ENCODE measurements at places on chromosomes 2 and 18.

- DNase-seq = no peak
Observed at GRCh38 chr2:47869859-47870595, 36.3 kb downstream of the FBXO11 start.

DNA sequence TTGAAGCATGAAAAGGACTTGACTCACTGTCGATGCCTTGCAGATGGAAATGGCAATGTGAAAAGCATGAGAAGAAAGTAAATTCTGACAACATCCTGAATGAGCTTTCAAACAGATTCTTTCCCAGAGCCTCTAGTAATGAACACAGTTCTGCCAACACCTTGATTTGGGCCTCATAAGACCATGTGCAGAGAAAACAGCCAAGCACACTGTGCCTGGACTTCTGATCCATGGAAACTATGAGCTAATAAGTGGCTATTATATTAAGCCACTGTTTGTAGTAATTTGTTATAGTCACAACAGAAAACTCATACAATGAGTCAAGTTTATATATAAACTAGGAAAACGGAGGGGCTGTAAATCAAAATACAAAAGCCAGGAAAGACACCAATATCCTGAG, 477.3 kb downstream of the MBD2 start:
- DNase-seq = no peak

DNA sequence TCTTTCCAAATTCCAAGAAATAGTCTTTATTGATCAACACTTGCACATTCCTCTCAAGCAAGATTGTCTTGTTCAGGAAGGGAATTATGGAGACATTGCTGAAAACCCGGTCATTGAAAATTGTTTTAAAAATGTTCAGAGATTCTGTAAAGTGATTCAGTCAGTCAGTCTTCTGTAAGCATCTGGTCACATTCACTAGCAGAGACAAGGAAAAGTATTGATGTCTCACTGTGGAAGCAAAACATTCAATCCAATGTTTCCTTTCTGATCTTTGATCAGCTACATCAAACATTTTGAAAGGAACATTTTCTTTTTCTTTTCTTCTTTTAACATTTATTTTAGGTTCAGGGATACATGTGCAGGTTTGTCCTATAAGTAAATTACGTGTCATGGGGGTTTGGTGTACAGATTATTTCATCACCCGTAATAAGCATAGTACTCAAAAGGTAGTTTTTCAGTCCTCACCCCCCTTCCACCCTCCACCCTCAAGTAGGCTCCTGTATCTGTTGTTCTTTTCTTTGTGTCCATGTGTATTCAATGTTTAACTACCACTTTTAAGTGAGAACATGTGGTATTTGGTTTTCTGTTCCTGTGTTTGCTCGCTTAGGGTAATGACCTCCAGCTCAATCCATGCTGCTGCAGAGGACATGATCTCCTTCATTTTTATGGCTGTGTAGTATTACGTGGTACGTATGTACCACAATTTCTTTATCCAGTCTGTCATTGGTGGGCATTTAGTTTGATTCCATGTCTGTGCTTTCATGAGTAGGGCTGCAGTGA, 61.2 kb downstream of the CTNNA2 start:
- DNase-seq = no peak

DNA sequence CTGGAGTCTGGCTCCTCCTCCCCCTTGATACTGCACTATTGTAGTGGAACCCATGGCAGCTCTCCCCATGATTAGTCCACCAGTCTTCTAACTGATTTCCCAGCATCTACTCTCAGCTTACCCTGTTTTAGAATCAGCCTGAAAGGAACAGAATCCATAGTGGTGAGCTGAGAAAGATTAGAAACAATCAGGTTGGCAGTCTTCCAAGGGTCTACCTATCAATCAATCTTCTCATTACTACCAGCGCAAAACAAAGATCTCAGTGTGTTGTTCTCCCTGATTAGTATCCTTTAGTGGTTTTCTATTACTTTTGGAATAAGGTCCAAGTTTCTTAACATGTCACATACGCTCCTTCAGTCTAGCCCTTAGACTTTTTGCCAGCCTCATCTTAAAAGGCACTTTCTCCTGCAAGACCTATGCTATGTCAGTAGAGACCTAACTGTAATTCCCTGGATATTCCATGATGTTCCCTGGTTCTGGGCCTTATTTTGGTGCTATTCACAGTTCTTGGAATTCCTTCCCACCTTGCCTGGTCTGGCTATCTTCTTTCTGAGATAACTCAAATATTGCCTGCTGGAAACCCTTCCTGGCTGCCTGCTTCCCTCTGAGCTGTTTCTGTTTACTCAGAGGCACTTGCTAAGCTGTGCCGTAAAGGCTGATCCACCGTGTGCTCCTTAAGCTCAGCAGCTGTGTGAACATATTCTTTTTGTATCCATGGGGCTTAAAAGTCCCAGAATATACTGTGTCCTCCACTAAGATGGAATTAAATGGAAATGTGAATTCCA, 32.6 kb downstream of the LAMA3 start:
- DNase-seq = no peak

DNA sequence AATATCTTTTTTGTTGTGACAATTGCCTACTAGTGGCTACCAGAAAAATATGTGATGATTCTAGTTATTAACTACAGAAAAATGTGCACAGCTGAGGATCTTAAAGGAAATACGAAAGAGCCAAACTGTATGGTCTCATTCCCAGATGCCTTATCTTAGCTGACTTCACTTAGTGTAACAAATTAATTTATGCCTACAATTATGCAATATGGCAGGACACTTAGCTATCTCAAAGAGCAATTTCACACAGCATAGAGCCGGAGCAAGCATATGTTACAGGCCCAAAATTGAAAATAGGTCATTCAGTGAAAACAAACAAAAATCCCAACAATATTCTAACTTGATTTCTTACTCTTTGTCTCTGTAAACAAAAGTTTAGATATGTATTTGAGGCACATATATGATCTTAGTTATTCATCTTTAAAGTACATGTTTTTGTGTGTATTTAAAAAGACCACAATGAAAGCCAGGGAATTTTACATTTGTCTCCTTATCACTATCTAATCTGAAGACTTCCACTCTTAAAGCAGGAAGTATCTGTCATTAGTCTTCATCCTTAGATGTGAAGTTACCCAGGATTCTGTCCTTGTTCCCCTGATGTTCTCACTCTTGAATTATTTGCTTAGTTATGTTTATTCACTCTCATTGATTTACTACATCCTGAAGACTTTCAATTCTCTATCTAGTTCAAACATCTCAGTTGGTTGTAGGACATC, 1579.0 kb upstream of the NXPH2 start:
- DNase-seq = no peak

- DNase-seq = no peak
Observed at GRCh38 chr18:41297740-41298139, 657.3 kb upstream of the PIK3C3 start.

GRCh38 chr2:161190050-161190449, 29.8 kb downstream of the TANK start:
- DNase-seq = no peak

DNA sequence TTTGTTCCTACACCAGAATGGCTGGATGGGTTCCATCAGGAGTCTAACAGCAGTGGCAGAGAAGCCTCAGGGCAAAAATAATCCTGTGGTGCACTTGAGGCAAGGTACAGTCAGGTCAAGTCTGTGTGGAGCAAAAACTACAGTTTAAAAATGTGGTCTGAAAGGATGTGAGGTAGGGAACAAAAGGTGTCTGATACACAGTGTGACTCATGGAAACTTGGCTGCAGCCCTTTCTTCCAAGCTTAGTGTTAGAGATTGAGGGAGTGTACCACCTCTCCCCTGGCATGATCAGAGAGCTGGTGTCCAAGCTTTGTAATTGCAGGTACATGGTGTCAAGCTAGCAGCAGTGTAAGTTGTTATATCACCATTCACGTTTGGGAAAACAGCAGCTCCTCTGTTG, 8.9 kb downstream of the ANKAR start:
- no peak for DNase-seq

- DNase-seq = no peak
Observed at GRCh38 chr2:4873876-4874593, 818.1 kb upstream of the SOX11 start.

GRCh38 chr2:219515874-219516629, 1.8 kb downstream of the ASIC4 start:
- no peak for DNase-seq

DNA sequence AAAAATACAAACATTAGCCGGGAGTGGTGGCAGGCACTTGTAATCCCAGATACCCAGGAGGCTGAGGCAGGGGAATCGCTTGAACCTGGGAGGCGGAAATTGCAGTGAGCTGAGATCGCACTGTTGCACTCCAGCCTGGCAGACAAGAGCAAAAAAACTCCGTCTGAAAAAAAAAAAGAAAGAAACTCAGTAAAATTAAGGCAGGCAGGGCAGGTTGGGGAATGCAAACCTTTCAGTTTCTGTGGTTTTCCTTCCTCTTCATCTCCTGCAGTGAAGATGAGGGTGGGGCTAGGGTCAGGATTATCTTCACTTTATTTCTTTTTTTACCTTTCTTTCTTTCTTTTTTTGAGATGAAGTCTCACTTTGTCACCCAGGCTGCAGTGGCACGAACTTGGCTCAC, 43.2 kb upstream of the PSME4 start:
- no peak for DNase-seq

GRCh38 chr2:222840060-222840802, 20.6 kb upstream of the ACSL3 start:
- no peak for DNase-seq

- no peak for DNase-seq
Observed at GRCh38 chr18:78543201-78543725, 436.4 kb upstream of the SALL3 start.

DNA sequence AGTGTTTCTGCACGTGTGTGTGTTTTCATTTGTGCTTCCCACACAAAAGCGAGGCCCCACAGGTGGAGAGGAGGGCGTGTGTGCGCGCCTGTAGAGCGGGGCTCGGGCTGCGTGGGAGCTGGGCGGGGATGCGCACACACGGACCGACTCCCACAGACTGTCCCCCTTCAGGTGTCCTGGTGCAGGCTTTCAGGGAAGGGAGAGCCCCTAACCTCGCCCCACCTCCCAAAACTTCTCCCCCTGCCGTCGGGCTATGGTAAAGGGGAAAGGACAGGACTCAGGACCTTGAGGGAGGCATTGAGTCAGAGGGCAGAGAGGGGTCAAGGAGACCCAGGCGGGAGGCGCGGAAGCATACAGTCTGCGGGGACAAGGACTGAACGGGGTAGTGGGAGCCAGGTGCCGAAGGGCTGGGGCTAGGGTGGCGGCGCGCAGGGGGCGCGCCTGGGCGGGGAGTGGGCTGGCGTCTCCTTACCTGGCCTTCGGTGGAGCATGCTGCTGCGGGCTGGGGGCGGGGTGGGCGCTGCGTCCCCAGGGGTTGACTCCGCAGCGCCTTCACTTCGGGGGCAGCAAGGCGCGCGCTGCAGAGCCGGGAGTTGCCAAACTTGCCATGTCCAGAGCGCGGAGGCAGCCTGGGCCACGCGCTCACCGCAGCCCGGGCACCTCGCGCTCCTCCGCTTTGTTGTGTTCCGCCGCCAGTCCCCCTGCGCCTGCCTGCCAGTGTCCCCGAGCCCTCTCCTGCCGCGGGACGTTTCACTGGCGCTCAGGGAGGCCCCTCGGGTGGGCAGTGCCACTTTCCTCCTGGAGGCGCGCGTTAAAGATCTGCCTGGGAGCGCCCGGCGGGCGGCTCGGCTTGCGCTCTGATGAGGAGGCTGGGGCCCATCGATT, 302.0 kb downstream of the NCKAP5 start:
- no peak for DNase-seq

GRCh38 chr2:31137211-31138036, 816 bp downstream of the GALNT14 start:
- no peak for DNase-seq

DNA sequence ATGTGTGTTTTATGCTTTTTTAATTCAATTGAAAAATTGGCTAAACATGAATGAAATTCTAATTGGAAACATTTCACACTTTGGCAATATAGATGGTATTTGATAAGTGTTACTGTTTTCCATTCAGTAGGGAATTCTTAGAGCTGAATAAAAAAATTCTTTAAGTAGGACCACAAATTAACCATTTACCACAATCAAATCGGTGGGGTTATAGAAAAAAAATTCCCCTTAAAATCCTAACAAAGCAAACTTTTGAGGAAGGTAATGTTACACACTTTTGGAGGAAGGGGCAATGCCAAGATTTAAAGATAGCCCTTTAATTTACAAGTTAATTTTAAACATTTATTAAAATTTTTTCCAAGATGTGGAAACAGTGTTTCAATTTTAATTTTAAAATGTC, 279.0 kb upstream of the FIGN start:
- DNase-seq = no peak

GRCh38 chr18:2027756-2028155, 543.5 kb downstream of the METTL4 start:
- no peak for DNase-seq

- DNase-seq = no peak
Observed at GRCh38 chr18:22296304-22296703, 121.4 kb downstream of the CTAGE1 start.

GRCh38 chr18:26471826-26472225, 76.5 kb downstream of the KCTD1 start:
- no peak for DNase-seq

DNA sequence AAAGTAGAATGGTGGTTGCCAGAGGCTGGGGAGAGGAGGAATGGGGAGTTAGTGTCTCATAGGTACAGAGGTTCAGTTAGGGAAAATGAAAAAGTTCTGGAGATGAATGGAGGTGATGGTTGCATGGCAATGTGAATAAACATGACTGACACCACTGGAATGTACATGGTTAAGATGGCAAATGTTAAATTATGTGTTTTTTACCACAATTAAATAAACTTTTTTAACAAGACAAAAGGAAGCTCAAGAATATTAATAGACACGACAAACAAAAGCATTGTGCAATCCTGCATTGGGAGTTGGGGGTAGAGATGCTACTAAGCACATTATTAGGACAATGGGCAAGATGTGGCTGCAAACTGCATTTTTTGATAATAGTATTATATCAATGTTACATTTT, 147.7 kb downstream of the TWIST2 start:
- DNase-seq = no peak

DNA sequence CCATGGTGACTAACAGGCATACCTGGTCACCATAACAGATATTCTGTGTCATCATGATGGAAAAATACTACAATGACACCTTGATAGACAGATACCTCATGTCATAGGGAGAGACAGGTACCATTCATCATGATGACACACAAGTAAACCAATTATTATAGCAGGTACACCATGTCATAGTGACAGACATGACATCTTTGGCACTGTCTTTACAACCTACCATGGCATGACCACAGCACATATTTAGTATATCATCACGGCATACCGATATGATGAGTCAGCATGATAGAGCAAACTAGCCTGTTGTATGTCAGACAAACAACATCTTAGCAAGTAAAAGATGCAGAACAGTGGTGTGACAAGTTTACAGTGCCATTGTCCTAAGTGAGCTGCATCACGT, 101.3 kb upstream of the KLHL29 start:
- no peak for DNase-seq

- DNase-seq = no peak
Observed at GRCh38 chr2:6011921-6012320, 319.7 kb downstream of the SOX11 start.

DNA sequence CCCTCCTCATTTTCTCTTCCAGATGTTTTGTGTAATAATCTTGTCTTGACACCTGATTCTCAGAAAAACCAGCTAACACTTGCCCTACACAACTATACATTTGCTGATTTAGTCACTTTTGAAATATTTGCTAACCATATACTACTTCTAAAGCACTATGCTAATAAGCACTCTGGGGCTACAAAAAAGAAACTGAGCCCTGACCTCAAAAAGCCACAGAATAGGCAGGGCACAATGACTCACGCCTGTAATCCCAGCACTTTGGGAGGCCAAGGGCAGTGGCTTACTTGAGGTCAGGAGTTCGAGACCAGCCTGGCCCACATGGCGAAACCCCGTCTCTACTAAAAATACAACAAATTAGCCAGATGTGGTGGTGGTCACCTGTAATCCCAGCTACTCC, 266.0 kb downstream of the RAD51AP2 start:
- no peak for DNase-seq

All from stimulated activated CD8-positive, alpha-beta memory T cell treated with anti-CD3 and anti-CD28 coated beads, Interleukin-15, amount 100 ng/mL, for 24 hours (primary cell).